CD4-positive, alpha-beta memory T cell (primary cell): ENCODE measurements at places on chromosomes 5 and 9. TPM values are rescaled to one million over a fixed set of nuclear protein-coding genes. Genes with fewer than 3 reads are reported as not detected.

- no peak overlapping the region for H3K4me3 ChIP-seq
- H3K36me3 ChIP-seq, result no peaks in the 10 kb centered on the region
- DNase-seq, result no peak
- H3K4me1 ChIP-seq, result peaks cover 23% of the 10 kb centered on the region
- H3K27ac ChIP-seq, result no peak overlapping the region
These were observed 4.4 kb upstream of the IFT74 start for GRCh38 chr9:26951794-26952193.

DNA sequence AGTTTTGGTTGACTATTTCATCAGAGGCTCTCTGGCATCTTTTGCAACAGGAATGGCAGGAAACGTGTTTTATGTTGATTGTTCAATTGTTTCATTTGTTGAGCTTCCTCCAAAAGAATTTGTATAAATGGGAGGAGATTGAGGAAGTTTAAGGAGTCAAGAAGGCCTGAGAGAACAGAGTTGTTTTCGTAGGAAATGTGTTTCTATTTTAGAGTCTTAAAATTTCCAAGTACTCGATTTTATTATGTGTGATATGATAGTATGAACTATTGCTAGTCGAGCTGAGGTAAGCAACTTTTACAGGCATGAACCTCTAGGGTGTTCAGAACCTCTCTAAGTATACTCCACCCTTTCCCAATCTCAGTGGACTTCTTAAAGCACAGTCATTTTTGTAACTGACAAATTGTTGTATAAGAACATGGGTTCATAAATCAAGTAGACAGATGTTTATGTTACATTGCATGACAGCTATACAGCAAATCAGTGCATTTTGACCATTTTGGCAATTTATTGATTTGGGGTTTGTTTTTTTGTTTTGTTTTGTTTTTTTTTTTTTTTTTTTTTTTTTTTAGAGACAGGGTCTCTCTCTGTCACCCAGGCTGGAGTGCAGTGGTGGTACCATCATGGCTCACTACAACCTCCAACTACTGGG lies 47.4 kb downstream of the POLK start:
- H3K27ac ChIP-seq, result no peak overlapping the region
- H3K27me3 ChIP-seq, result no peaks in the 10 kb centered on the region
- no peaks in the 10 kb centered on the region for H3K4me1 ChIP-seq
- H3K36me3 ChIP-seq, result no peaks in the 10 kb centered on the region
- no peak for DNase-seq

GRCh38 chr5:104241046-104241445 lies 678.5 kb upstream of the NUDT12 start:
- H3K36me3 ChIP-seq, result no peaks in the 10 kb centered on the region
- H3K4me1 ChIP-seq, result no peaks in the 10 kb centered on the region
- H3K27ac ChIP-seq, result no peak overlapping the region
- no peak for DNase-seq

GRCh38 chr5:124580925-124581737 lies 165.3 kb downstream of the ZNF608 start:
- H3K27ac ChIP-seq, result no peak overlapping the region
- H3K36me3 ChIP-seq, result no peaks in the 10 kb centered on the region
- no peaks in the 10 kb centered on the region for H3K27me3 ChIP-seq
- H3K4me1 ChIP-seq, result no peaks in the 10 kb centered on the region
- DNase-seq, result no peak
- no peak overlapping the region for H3K4me3 ChIP-seq

GRCh38 chr9:114181607-114182409 lies 26.5 kb downstream of the COL27A1 start:
- H3K36me3 ChIP-seq, result no peaks in the 10 kb centered on the region
- no peak overlapping the region for H3K27ac ChIP-seq
- no peak for DNase-seq
- no peak overlapping the region for H3K4me3 ChIP-seq

- H3K4me1 ChIP-seq, result no peaks in the 10 kb centered on the region
- DNase-seq, result no peak
- H3K4me3 ChIP-seq, result no peak overlapping the region
- H3K27ac ChIP-seq, result no peak overlapping the region
- H3K27me3 ChIP-seq, result no peaks in the 10 kb centered on the region
These were observed 9.9 kb downstream of the PSD2 start for GRCh38 chr5:139805545-139805944.

Gene TMC1
- not detected for polyA plus RNA-seq

Gene SPEF2
- polyA plus RNA-seq, result 4.0 TPM

Gene RNF180
- not detected for polyA plus RNA-seq

Gene C6
- polyA plus RNA-seq, result not detected

Gene TRAPPC13
- 21.4 TPM for polyA plus RNA-seq
